Activated T-helper 2 cell treated with anti-CD3 and anti-CD28 coated beads, Interferon-gamma antibody, Interleukin-2, Interleukin-4, amounts not matched to agents 10 μg/mL and 5 μg/mL and 100 μg/mL, durations not matched to agents 14 hours and 24 hours and 36 hours (primary cell): ENCODE measurements at places on chromosomes 1 and 21. TPM values are rescaled to one million over a fixed set of nuclear protein-coding genes. Genes with fewer than 3 reads are reported as not detected.

Gene IGFN1
- not detected in 2 replicates for total RNA-seq

Gene S100A14
- not detected in 2 replicates for total RNA-seq

Gene KRTAP19-3
- total RNA-seq: not detected in 2 replicates

Gene RIPPLY3
- 0.21 TPM in 1 of 2 replicates, not detected in the other for total RNA-seq

Gene KRTAP7-1
- total RNA-seq: not detected in 2 replicates

Gene GRIK3
- not detected in 2 replicates for total RNA-seq

Gene LMX1A
- total RNA-seq: not detected in 2 replicates

Gene SH3GLB1
- total RNA-seq: 60.5 and 65.7 TPM in 2 replicates

Gene KCNA3
- total RNA-seq: 24.0 and 24.4 TPM in 2 replicates

Gene FAM43B
- not detected in 2 replicates for total RNA-seq

Gene FCRL5
- not detected in 2 replicates for total RNA-seq

Gene FOXD3
- not detected in 2 replicates for total RNA-seq

Gene CHD1L
- 76.6 and 86.0 TPM in 2 replicates for total RNA-seq

Gene SLC6A17
- total RNA-seq: 0.41 and 0.46 TPM in 2 replicates

- no peak for DNase-seq
These were observed 9.4 kb upstream of the SAMD13 start for GRCh38 chr1:84291882-84292655.

DNA sequence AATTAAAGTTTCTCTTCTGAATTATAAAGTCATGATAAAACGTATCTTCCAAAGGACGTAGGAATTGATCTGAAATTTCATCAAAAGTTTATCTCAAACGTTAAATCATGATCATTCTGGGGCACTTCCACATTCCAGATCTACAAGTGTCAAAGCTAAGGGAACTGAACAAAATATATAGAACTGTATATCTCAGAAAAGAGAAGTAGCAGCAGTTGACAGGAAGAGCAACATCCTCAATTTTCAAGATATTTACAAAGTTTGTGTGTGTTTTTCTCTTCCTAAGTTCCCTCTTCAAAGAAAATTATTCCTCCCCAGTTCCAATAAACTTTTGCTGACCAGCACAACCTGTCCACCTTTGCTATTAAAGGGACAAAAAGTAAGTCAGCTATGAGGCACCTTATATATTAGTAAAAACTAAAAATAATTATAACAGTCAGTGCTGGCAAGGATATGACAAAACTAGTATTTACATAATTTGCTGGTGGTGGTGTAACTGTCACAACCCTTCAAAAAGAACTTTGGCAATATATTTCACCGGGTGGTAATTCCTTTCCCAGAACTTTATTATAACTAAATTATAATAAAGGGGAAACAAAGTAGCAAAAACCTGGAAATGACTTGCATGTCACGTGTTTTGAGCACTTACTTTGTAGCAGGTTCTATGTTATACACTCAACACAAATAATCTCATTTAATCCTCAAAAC lies 38.5 kb upstream of the EYA3 start:
- DNase-seq: no peak

GRCh38 chr1:58811303-58811702 lies 27.5 kb upstream of the JUN start:
- no peak for DNase-seq

- DNase-seq: no peak
These were observed 132.5 kb upstream of the C1orf174 start for GRCh38 chr1:4032571-4032970.

GRCh38 chr1:52444463-52444862 lies 40.1 kb downstream of the PRPF38A start:
- DNase-seq: no peak

DNA sequence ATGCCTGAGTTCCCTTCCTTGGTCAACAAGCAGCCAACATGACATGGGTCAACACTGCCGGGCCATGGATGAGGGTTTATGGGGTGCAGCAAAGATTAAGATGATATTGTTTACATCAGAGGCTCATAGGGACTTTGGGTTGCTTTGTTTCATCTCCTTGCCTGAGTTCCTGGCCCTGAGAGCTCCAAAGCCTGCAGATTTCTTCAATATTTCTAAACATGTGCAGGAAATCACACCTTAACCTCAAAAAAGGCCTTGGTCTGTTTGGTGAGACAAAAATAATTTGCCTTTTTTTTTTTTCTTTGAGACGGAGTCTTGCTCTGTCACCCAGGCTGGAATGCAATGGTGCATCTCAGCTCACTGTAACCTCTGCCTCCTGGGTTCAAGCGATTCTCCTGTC lies 876 bp downstream of the SLAMF8 start:
- DNase-seq: no peak

DNA sequence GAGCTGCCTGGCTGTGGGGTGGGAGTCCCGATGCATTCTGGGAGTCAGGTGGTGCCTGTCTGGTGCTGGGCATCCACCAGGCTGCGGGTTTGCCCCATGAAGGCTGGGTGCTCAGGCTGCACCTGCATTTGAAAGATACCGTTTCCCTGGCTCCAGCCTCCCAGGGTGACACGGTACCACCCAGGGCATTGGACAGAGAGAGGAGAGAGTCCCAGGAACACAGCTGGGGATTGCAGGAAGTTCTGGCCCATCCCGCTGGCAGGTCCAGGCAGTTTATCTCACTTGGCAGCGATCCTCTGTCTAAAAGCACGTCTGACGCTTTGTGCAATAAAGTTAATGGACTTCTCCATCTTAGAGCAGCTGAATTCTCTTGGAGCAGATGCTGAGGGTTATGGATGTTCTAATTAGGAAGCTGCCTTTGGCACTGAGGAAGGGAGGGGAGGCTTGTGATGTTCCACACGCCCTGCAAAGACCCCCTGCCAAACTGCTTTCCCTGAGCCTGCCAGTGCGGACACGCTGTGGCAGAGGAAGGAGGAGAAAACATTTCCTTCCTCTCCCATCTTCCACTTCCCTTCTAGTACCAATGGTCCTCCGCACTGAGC lies 246.9 kb downstream of the GRIK3 start:
- DNase-seq: no peak

DNA sequence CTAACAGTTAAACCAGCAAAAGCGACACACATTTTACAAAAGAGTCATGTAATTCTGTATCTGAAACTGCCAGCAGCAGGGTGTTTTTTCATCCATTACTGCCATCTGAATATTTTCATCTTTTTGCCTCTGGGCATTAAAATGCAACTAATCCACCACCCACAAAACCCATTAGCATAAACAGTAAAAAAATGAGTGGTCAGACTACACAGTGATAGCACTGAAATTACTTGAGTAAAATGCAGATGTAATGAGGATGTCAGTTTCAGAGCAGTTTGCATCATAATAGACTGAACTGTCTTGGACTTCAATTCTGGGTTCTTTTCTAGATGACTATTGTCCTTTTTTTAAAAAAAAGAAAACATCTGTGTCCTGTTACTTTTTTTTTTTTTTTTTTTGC lies 132.3 kb downstream of the GABPA start:
- no peak for DNase-seq

- no peak for DNase-seq
These were observed 47.3 kb upstream of the LRRC52 start for GRCh38 chr1:165496501-165496900.

GRCh38 chr1:47921935-47922415 lies 75.2 kb downstream of the TRABD2B start:
- no peak for DNase-seq

DNA sequence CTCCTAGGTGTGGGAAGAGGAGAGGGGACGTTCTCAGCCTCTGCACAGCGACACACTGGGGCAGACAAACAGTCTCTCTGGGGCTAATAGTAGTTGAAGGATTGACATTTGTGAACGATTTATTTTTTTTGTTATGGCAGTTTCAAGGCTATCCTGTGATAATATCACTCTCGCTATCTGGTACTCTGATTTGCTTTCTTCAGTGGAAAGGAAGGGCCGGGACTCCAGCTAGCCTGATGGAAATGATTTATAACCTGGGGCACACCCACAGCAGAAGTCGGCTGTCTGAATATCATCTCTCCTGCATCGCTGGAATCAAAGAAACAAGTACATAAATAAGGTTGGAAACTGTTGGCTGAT lies 122.7 kb downstream of the KCNN3 start:
- DNase-seq: no peak

DNA sequence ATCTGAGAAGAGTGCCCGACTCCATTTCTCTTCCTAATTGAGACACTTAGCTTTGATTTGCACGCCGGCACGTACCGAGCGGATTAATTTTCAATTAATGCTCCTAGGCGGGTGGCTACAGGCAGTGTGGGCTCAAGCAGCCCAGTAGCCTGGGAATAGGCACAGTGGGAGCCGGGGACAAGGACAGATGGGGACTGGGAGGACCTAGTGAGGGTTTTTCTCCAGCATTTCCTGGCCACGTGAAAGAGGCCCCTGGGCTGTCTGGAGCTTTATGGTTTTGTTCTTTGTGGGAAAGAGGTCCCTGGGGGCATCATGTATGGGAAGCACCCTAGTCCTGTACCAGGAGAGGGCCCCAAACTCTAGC lies 78.6 kb upstream of the CSF3R start:
- no peak for DNase-seq

DNA sequence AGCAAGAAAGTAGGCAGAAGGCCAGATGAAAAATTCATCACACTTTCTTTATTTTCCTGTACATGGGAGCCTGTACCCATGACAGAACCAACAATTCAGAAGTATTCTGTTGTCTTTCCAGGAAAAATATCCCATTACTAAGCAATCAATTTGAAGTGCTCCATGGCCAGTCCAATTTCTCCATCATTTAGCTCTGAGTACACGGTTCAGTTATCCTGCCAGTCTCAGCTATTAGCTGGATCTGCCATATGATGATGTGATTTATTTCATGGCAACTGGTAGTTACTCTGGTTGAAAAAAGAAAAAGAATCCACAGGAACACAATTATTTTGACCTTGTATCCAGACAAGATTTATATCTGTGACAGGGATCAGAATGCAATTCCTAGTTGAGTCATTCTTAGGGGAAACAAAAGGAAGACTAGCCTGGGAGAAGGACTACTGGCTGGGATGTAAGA lies 70.6 kb upstream of the GORAB start:
- no peak for DNase-seq

DNA sequence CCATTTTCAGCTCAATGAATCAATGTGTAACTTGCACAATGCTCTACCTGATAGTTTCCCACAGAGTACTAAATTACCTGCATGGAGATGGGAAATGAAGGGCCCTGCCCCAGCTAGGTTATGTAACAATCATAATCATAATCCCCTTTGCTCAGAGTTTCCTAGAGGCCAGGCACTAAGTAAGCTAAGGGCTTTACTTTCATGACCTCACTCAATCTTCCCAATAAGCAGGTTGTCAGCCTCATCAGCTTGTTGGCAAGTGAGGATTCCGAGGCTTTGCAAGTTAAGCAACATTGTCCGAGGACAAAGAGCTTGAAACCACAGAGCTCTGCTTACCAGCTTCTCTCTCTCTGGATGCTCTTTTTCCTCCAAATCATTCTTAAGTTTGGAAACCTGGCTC lies 64.1 kb upstream of the NTPCR start:
- no peak for DNase-seq

GRCh38 chr1:68232289-68233148 lies at the start of gene WLS:
Gene WLS, minus strand, starts transcription at chr1:68232523. Its CDS starts 224 bp downstream, at chr1:68232299.
- DNase-seq: no peak

GRCh38 chr1:204150702-204151551 lies 917 bp downstream of the ETNK2 start:
- no peak for DNase-seq

GRCh38 chr1:94714152-94714551 lies 106.0 kb upstream of the SLC44A3 start:
- no peak for DNase-seq

DNA sequence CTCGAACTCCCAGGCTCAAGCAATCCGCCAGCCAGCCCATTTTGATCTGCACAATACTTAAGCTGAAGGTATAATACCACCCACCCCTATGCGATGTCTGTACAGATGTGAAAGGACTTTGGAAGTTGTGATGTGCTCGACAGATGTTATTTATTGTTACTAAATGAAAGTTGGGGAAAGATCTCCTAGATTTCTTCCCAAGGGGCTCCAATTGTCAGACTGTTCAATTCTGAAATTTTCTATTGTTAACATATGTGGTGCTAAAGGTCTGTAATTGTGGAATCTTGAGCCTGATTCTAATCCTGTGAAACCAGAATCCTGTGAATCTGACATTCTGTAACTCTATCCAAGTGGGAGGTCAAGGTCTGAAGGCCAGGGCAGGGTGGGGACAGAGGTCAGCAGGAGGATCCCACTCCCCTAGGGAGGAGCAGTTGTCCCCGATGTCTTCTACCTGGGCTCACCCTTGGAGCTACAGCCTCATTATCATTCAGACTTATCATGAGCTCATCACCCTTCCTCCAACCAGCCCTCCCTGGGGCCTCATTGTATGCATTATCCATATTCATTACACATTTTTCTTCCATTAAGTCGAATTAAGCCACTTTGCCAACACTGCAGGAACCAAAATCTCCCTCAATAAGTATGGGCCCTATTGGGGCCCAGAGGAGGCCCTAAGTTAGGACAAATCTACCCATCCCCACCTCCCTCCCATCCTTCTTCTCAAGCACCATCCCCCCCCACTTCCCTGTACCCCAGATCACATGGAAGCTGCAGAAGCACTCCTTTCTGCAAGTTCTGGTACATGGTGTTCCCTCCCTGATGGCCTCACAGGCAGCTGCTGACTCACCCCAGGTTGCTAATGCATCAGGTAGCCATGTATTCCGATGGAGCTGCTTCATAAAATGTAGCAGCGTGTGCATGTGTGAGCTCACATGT lies 32.3 kb downstream of the SHISAL2A start:
- no peak for DNase-seq

DNA sequence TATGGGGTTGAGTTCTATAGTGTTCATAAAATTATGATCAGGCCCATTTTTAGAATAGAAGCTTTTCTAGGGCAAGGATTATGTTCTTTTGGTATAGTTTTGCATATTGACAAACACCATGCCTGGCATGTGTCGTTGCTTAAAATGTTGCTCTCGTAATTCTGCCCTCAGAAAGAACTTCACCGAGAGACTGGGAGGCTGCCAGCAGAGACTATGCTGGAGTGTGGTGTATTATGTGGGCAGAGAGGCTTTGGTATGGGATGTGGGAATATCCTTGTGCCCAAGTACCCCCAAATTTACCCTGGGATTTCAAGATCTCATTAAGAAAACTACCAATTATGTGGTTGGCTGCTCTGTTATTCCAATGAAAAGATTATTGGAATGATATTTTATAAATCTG lies 27.9 kb downstream of the PGM1 start:
- no peak for DNase-seq

- no peak for DNase-seq
These were observed 160.3 kb downstream of the PTPRU start for GRCh38 chr1:29396438-29397255.

- DNase-seq: no peak
These were observed 24.2 kb downstream of the TNFRSF9 start for GRCh38 chr1:7916501-7916830.

DNA sequence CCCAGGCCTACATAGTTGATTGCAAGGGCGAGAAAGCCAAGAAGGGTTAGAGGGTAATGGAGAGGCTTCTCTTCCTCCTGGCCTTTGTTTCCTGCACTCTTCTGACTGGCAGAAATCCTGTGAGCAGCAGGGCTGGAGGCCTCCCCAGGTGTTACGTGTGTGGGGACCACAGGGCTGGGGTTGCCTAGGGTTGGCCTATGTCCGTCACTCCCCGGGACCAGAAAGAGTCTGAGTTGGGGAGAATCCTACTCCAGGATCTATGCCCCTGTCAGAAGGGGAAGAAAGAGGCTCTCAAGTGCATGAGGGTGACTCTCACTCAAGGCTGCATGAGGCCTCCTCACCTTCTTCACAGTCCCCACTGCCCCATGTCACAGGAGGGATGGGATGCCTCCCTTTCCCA lies 38.5 kb downstream of the IGFN1 start:
- DNase-seq: peak; percentile 1
